A172 (cell line): ENCODE measurements at places on chromosomes 2 and 18. TPM values are rescaled to one million over a fixed set of nuclear protein-coding genes. Genes with fewer than 3 reads are reported as not detected.

The PROM2 gene
- total RNA-seq = 0.31 and 1.3 TPM in 2 replicates

The SLC16A14 gene
- total RNA-seq = not detected in 2 replicates

The LBH gene
- total RNA-seq = 87.4 and 182 TPM in 2 replicates

The RAB6D gene
- total RNA-seq = not detected in 2 replicates

The TUBA3E gene
- total RNA-seq = not detected in 2 replicates

The ANKRD30B gene
- total RNA-seq = 26.2 and 32.3 TPM in 2 replicates

The HOXD3 gene
- total RNA-seq = 1.0 TPM in 2 replicates

The STK17B gene
- total RNA-seq = 19.5 and 20.5 TPM in 2 replicates

DNA sequence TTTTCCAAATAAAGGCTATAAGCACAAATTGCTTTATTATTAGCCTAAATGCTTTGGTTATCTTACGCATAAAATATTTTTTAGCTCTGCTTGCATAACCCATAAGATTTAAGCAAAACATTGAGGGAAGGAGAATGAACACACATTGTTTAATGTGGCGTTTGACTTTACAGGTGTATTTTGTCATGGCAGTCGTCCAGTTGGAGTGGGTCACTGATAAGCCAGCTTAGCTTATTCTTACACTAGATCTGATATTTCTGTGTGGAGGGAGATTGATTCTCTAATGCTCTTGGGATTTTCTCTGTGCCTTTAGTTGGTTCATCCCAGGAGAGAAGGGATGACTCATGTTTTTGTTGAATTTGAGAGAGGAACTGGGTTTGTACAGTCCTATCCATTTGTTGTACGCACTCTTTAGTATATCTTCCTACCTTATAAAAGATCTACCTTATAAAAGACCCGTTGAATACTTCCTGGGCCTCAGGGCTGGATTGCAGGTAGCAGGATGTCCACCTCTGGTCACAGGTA, 47.5 kb upstream of the ACYP2 start:
- DNase-seq = no peak

DNA sequence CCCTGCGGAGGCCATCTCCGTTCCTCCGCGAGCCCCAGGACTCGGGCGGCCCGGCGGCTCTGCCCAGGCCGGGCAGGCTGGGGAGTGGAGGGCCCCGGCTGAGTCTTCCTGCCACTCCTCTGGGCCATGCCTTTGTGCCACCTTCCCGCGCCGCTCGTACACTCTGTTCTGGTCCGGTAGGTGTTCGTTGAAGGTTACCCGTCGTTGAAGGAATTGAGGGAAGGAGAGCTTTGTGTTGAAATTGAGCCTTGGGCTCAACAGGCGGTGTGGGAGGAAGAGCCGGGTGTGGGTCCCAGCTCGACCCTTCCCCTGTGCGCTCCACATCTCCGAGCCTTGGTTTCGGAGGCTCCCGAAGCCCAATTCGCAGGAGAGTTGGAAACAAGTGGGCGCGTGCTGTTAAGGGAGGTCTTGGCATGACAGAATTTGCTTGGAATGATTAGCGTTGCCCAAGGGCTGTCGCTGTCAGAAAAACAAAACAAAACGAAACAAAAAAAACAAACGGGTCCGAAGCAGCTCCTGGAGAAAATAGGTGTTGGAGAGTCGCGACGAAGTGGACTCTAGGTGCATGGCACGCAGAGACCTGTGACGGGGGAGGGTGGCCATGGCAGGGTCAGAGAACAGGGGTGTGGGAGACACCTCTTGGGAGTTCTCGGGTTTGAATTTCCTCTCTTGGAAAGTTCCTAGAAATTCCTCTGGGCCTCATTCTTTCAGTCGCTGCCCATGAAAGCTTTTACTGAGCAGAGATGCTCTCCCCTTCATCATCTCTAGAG, 1.2 kb upstream of the MZT2A start:
- no peak for DNase-seq

DNA sequence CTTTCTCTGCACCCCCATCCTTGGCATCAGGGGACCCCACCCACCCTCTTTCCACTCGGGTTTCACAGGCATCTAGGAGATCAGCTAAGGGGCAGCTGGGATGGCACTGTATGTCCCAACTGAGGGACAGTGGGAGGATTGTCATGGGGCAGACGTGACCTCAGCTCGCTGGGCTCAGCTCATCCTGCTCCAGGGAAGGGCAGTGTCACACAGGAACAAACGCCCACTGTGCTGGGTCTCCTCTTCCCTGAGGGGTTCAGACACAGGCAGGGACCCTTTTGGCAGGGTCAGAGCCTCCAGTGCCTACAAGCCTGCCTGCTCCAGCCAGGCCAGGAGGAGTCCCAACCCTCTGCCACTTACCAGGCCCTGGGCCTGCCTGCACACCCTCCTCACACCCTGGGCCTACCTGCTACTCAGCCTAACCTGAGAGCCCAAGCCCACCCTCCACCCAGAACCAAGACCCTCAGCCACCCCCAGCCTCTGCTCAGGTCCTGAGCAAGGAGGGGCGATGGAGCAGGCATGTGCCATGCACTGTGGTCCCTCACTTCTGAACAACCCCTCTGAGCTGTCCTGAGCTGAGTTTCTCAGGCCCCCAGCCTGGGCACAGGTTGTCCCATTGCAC, 68.2 kb downstream of the HS1BP3 start:
- DNase-seq = no peak

GRCh38 chr2:135490376-135490775, 40.6 kb downstream of the ZRANB3 start:
- no peak for DNase-seq

- no peak for DNase-seq
These were observed 55.3 kb upstream of the HAAO start for GRCh38 chr2:42847596-42848151.
